ENCODE measurements at places on chromosomes 3 and 15.
A peak's percentile ranks its signal among the peaks of the same experiment; 100 is the strongest.

DNA sequence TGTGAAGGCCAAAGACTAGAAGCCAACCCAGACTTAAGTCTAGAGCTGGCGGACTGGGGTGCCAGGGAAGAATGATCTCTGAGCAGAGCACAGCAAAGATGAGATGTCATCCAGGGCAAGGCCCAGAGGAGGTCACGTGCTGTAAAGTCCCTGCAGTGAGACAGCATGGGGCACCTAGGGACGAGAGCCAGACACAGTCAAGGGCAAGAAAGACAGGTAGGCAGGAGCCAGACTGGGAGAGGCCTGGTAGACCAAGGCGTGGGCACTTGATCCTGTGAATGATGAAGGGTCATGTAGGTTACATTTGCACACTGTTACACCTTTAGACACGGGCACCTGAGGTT lies 379.7 kb upstream of the PROK2 start:
- DNase-seq: no peak

GRCh38 chr15:59249816-59250215 lies 43.2 kb downstream of the LDHAL6B start:
- DNase-seq: no peak

GRCh38 chr3:143210141-143210540 lies 90.6 kb downstream of the CHST2 start:
- DNase-seq: no peak

GRCh38 chr3:62678841-62679240 lies 196.4 kb downstream of the CADPS start:
- DNase-seq: no peak

- peak; percentile 46 for DNase-seq
Measured at GRCh38 chr15:35444557-35445204, 101.3 kb downstream of the DPH6 start.

DNA sequence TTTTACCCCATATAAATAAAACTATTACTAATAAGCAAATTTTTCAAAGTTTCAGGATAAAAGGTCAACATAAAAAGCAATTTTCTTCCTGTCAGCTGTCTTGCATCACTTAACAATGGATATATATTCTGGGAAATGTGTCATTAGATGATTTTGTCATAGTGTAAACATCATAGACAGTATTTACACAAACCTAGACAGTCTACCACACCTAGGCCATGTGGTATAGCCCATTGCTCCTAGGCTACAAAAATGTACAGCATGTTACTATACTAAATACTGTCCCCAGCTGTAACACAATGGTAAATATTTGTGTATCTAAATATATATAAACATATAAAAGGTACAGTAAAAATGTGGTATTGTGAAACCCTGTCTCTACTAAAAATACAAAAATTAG lies 156.7 kb downstream of the ANO10 start:
- DNase-seq: no peak

GRCh38 chr3:65231544-65231943 lies 543.7 kb upstream of the ADAMTS9 start:
- no peak for DNase-seq

- no peak for DNase-seq
Measured at GRCh38 chr15:38201714-38202113, 50.9 kb upstream of the SPRED1 start.

- DNase-seq: no peak
Measured at GRCh38 chr15:65873256-65873655, 4.0 kb downstream of the RAB11A start.

GRCh38 chr15:87523516-87523915 lies 733.0 kb downstream of the NTRK3 start:
- DNase-seq: no peak

GRCh38 chr3:13015286-13016082 lies 57.7 kb downstream of the IQSEC1 start:
- DNase-seq: peak; percentile 56

GRCh38 chr15:57534281-57534680 lies 57.4 kb upstream of the MYZAP start:
- DNase-seq: no peak

DNA sequence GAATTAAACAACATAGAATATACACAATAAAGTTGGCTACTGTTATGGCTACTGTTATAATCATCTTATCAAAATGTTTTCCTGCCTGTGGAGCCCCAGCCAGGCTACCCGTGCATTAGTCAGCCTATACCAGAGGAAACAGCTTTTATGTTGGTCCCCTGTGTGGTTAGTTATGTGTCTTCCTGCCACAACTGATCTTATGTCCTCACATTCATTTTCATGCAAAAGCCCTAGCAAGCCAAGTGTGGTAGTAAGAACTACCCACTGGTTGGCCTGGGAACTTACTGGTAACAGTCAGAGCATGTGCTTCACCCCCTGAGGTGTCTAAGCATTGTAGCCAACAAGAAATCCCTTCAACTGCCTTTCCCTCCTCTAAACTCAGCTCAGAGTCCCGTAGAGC lies 21.8 kb downstream of the MGLL start:
- peak; percentile 34 for DNase-seq

- peak; percentile 45 for DNase-seq
Measured at GRCh38 chr15:94793641-94794040, 562.3 kb downstream of the MCTP2 start.

DNA sequence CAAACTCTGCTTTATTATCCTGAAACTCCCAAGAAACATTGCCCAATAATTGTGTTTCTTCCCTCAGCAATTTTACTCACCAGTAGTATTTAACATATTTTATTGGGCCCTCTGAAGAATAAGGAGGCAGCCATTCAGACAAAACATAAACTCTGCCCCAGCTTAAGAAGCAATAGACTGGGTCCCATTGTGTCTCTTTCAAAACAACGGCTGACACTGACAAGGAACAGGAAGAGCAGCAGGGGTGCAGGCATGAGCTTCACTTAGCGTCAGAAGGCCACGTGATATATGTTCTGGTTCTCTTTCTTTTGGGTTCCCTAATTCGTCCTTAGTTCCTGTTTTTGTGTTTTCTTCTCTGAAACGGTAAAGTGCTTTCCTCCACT lies 242.3 kb downstream of the FHIT start:
- no peak for DNase-seq

GRCh38 chr3:13518516-13518953 lies 30.4 kb upstream of the FBLN2 start:
- no peak for DNase-seq

GRCh38 chr15:75947092-75947491 lies 43.4 kb downstream of the FBXO22 start:
- peak; percentile 56 for DNase-seq

DNA sequence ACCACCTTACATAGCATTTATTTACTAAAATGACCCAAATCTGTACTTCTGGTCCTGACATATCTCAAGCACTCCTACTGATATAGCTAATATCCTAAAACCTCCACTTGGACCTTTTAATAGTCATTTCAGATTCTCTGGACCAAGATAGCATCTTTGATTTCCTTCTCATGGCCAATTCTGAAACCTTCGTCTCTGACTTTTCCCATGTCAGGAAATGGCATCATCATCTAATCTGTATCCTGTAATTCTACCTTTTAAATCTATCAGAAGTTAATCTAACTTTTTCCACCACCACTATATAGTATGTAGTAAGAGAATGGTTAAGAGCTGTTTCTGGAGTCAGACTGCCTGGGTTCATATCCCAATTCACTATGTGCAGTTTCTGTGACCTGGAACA lies 16.2 kb downstream of the STX19 start:
- no peak for DNase-seq

GRCh38 chr3:29868543-29869101 lies 587.8 kb downstream of the RBMS3 start:
- no peak for DNase-seq

DNA sequence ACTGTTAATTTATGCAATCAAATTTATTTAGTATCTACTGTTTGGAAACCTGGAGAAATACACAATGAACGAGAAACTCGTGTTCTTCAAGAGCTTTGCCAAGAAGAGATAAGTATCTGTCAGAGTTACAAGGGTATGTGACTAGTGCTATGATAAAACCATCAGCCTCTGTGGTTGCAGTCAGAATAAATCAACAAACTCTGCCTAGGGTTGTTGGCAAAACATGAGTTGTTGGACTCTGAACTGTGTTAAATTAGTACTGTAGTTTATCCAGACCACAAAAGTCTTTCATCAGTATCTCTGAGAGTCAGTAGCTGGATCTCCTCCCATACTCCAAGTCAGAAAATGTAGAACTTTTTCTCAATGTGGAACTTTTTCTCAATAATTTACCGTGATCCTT lies 918.4 kb downstream of the NAALADL2 start:
- peak; percentile 45 for DNase-seq

DNA sequence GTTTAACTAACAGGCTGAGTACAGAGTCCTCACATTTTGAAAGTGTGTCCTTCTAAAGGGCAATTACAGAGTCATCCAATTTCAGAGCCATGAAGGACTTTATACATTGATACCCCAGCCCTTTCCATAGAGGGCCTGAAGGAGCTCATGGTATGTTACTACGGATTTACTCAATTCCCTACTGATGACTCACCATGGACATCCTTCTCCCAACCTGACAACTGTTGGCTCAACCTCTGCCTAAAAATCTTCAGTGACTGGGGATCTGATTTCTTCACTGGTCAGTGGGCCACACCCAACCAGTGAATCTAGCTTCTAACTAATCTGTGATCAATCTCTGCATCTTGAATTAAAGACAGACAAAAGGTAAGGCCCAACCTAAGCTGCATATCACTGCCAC lies 963.4 kb upstream of the CFAP20DC start:
- DNase-seq: peak; percentile 50

GRCh38 chr15:66883284-66883911 lies 181.4 kb downstream of the SMAD6 start:
- peak; percentile 99 for DNase-seq

DNA sequence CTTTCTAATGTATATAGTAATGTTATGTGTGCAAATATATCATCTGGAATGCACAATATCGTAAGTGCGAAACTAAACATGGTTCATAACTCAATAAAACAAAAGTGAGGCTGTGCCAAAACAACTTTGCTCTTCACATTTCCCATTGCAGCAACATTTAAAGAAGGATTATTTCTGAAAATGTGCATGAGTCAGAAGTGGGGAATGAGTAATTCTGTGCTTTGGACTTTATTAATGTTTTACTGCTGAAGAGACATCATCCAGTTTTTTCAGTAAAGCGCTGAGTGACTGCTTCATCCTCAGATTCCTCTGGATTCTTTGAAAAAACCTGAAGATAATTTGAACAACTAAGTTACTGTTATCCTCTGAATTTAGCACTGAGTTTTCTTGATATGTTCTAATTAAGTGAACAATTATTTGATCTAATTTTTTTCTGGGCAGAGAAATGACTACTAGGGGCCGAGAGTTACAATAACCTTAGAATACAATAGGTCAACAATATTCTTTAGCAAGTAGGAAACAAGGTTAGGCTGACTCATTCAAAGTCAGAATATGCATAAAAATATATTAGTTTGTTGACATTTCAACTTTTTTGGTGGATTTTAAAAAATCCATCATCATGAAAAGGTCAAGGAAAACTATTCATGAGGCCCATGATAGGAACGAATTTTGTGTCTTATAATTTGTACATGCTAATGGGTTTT lies 20.0 kb upstream of the PLCL2 start:
- DNase-seq: peak; percentile 61

DNA sequence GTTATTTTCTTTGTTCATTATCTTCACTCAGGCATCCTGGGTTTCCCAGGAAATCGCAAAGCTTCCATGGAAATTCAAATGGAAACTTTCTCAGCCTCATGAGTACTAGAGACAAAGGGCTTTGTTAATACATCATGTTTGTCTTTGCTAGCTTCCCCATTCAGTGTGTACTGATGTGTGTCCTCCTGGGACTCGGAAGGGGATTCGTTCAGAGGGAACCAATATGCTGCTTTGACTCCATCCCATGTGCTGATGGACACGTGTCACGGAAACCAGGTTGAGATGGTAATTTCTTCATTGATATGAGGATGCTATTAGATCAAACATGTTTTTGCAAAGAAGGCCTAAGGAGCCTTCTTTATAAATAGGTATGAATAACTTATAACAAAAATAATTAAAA lies 87.0 kb upstream of the KCNAB1 start:
- no peak for DNase-seq

DNA sequence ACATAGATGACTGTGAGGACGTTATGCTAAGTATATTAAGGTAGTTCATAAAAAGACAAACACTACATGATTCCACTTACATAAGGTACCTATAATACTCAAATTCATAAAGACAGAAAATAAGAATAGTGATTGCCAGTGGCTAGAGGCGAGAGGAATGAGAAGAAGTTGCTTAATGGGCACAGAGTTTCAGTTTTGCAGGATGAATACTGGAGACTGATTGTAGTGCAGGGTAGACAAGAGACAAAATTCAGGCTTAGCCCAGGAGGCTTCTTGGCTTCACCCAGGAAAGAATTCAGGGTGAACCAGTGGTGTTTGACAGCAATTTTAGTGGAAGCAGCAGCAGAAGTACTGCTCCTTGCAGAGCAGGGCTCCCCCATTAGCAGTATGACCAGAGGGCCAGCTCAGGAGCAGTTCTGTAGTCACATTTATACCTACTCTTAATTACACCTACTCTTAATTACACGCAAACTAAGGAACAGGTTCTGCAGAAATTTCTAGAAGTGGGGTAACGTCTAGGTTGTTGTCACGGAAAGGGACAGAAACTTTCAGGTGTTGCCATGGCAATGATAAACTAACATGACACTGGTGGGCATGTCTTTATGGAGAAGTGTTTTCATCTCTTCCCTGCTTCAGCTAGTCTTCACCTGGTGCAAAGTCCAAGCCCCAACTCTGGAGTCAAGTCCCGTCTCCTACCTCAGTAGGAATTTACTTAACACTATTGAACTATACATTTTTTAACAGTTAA lies 55.2 kb downstream of the TBL1XR1 start:
- DNase-seq: no peak

DNA sequence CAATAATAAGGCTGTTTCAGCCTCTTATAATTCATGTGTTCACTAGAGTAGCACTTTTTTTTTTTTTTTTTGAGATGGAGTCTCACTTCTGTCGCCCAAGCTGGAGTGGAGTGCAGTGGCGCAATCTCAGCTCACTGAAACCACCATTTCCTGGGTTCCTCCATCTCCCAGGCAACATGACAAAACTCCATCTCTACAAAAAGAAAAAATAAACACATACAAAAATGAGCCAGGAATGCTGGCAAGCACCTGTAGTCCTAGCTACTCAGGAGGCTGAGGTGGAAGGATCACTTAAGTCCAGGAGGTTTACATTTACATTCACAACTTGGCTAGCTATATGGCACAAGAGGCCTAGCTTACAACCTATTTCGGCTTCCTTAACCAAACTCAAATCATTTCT lies 6.8 kb downstream of the USP4 start:
- no peak for DNase-seq

GRCh38 chr3:114333180-114333922 lies 39.5 kb downstream of the TIGIT start:
- no peak for DNase-seq

DNA sequence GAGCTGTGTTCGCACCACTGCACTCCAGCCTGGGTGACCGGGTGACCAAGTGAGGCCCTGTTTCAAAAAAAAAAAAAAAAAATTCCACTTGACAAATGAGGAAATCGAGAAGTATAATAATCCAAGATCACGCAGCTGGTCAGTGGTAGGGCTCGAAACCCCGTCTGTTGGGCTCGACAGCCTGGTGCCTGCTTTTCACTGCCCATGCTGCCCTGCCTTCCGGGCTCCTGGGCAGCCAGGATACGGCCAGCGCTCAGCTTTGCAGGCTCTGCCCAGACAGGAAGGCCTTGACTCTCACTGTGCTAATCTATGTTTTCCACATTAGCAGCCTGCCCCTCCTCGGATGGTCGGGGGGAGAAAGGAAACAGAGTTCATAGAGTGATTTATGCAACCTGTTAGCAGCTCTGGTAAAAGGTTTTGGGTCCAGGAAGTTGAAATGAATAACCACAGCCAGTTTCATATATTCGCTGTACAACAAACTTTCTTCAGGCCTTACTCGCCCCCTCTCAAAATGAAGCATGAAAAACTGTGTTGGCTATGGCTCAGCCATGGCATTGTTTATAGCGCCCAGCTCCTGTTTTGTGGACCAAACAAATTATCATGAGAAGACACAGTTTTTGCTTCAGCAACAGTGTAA lies 108.8 kb downstream of the XXYLT1 start:
- DNase-seq: no peak

Data from A172 (cell line).